Fibroblast of skin of scalp (primary cell): ENCODE measurements at places on chromosomes 16 and 17.
A peak's percentile ranks its signal among the peaks of the same experiment; 100 is the strongest.

GRCh38 chr16:1287982-1288670 lies 21.3 kb upstream of the UBE2I start:
- DNase-seq, result no peak

DNA sequence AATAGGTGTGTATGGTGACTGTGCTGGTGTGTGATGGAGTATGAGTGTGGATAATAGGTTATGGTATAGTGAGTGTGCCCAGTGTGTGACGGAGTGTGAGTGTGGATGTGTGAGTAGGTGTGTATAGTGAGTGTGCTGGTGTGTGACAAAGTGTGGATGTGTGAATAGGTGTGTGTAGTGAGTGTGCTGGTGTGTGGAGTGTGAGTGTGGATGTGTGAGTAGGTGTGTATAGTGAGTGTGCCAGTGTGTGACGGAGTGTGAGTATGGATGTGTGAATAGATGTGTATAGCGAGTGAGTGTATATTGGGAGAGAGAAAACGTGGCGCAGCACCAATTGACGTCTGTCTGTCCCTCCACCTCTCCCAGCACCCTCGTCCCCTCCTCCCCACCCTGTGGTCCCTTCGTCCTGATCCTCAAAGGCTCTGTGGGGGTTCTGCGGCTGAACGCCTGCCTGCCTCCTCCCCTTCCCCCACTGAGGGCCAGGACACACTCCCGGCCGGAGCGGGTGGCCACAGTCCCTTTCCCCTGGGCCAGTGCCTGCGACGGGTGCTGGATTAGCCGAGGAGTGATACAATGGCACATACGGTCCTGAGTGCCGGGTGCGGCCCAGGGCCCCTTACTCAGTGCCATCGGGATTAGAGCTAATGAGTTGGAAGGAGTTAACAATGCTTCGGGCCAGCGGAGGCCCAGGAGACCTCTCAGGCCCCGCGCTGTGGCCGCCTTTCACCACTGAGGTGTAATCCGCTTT lies 160.0 kb downstream of the MRM1 start:
- DNase-seq, result no peak

- no peak for DNase-seq
These were observed 29.9 kb downstream of the CFAP20 start for GRCh38 chr16:58099097-58099955.

- DNase-seq, result peak; percentile 52
These were observed 44.6 kb downstream of the NFAT5 start for GRCh38 chr16:69610356-69610755.

DNA sequence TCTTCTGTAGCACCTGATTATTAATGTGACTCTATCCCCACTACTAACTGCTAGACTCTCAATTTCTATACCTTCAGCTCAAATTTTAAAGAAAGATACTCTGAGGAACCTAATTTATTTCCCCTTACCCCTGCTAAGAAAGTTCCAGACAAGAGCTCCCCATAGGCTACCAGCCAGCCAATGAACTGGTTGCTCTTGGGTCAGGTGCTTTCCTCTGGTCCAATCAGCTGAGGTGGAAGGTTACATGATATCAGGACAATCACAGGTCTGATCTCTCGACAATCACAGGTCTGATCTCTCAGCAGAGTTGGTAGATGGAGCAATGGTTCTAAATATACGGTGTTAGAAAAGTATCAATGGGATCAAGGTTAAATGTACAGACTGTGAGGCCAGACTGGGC lies 86.8 kb downstream of the AXIN2 start:
- DNase-seq, result no peak

DNA sequence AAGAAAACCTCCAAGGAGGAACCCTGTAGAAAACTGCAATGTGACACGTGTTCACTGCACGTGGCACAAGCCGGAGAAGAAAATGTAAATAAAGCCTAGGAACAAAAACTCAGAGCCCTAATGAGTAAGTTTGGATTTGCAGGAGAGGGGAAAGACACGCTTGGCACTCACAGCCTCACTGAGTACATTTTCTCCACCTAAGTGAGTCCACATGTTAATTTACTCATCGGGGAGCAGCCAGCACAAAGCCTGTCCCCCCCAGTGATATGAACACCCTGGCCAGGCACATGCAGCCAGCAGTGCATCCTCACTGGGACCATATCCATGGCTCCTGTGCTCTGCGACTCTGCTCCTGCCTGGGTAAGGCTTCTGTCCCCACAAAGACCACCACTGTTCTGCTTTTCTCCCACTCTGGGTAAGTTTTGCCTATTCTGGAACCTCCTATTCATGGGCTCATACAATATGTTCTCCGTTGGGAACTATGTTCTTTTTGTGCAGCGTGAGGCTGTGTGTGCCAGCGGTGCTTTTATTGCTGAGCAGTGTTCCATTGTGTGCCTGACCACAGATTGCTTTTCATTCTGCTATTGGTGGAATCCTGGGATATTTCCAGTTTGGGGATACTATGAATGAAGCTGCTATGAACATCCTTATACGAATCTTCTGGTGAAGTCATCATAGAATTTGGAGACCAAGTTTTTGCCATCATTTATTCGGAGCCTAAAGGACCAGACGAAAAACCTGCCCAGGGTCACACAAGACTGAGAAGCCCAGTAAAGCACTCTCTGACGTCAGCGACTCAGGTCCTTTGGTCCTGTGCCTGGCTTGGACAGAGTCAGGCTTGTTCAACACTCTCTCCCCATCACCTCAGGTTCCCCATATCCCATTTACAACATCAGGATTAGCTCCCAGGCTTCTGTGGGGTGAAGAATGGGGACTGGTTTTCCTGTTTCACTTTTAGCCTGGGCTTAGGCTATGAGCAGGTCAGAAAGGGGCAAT lies 53.3 kb downstream of the RNF112 start:
- DNase-seq, result no peak

- DNase-seq, result no peak
These were observed 584 bp upstream of the TNRC6A start for GRCh38 chr16:24728891-24729242.

DNA sequence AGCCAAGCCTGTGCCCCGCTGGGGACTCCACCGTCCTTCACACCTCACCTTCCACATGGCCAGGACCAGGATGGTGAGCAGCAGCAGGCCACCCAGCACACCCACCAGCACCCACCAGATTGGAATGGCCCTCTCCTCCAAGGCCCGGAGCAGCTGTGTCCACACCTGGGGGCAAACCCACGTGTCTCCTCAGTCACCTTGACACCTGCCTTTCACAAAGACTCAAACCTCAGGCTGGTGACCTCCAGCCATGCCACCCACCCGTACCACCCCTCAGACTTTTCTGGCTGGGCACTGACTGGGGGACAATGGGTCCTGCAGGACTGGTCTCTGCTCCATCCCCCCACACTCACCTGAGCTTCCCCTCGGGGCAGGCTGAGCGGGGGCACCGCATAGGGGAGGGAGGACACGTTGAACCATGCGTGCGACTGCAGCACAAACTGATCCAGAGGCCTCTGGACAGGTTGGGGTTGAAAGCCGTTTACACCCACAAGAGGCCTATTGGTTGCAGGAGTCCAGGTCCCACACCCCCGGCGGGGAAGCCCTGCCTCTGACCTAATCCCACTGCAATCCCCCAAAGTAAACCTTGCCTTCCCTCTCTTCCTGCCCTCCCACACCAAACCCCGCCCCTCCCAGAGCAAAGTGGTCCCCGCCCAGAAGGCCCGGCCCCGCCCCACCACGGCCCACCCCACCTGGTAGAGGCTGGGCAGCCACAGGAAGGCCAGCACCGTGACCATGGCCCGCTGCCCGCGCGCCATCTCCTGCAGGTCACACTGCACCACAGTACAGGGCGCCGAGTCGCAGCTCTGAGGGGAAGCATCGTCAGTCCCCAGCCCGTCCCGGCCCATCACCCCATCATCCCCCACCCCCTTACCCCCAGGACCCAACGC lies 10.9 kb upstream of the FAM171A2 start:
- no peak for DNase-seq

DNA sequence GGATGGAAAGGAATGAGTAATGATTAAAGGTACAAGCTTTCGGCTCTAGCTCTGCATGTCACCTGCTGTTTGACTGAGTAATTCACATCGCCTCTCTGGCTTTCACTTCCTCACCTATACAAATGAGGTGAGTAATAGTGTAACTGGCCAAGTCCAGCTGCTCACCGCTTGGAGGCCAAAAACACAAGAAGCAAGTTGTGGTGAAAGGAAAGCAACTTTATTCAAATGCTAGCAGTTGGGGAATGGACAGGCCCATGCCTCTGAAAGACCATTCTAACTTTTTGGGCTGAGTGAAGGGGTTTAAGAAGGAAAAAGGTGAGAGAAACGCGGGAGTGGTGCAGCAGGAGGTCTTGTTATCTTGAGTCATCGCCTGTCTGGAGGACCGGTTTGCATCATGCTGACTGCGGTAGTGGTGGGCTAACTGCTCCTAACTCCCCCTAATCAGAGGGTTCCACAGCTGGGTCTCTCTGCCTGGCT lies 45.7 kb upstream of the CSNK2A2 start:
- no peak for DNase-seq
